ENCODE measurements at places on chromosomes 4 and X. TPM values are rescaled to one million over a fixed set of nuclear protein-coding genes. Genes with fewer than 3 reads are reported as not detected.

DNA sequence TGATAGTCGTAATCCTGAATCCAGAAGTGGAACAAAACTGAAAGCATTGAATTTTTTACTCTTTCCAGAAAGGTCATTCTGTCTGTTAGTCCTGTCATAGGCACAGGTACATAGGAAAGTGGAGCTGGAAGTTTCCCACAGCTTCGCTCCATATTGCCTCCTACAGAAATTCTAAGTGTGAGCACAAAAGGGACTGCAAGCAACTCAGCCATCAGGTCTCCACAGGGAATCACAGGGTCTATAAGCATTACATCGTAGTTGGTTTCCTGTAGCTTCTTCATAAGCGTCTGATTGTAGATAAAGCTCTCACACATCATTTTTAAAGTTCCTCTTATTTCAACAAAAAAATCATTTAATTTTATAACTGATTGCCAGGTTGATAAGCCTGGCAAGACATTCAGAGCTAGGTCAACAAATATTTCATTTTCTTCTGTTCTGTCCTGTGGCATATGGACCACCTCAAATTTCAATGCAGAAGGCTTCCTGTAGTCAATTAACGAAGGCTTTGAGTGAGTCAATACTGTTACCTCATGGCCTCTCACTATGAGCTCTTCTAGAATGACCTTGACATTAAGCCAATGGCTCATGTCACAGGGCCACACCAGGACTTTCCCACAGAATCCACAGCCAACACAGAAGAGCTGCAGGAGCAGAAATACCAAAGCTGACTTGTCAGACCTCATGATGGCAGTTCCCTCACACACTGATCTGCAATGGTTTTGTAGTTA lies at the start of gene UGT2A3:
Gene UGT2A3, minus strand, starts transcription at position 727 of the 728 bp plus-strand sequence. Its CDS starts 44 bp downstream, at position 683.
- no peak for DNase-seq

Gene ARHGAP6
- 3.6 TPM for total RNA-seq

DNA sequence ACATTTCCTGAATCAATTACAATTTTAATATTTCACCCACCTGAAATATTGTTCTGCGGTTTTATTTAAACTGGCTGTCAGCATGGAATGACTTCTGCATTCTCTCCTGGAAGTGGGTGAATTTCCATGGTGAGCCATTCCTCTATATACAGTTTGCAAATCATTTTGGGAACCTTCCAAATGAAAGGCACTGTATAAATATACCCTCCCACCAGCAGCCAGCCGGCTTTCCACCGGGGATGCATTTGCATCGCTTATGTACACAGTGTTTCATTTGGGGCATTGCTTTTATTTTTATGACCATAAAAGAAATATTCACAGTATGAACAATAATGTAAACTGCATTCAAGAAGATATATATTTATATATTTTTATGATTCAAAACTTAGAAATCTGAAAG lies 4.7 kb upstream of the IL1RAPL1 start:
- DNase-seq = no peak

DNA sequence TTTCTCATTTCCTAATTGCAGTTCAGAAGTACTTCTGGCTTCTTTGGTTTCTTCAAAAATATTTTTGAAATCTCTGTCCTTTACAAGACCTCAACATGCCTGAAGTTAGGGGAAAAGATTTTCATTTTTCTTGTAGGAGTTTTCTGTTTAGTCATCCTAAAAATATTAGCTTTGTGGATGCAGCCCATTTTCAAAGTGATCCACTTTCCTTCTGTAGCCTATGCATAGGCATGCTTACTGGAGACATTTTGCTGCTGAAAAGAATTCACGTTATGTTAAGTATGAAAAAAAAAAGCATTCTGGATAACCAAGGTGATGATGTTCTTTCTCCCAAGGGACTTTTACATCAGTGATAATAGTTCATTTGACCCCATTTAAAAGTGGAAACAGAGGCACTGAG lies 245.6 kb downstream of the THOC2 start:
- no peak for DNase-seq

DNA sequence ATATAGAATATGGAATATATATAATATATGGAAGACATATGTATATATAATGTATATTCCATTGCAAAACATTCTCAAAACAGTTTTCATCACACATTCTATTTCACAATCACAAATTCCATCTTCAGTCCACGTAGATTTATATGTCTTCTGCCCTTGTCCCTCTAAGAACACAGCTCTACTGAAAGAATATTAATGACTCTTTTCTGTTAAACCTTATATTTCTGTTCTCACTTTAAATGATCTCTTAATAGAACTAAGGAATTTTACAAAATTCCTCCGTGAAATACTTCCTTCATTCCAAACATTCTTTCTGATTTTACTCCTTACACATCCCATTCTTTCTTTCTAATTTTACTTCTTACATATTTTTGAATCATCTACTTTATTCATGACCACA lies 1043.1 kb upstream of the PABPC4L start:
- DNase-seq = no peak

DNA sequence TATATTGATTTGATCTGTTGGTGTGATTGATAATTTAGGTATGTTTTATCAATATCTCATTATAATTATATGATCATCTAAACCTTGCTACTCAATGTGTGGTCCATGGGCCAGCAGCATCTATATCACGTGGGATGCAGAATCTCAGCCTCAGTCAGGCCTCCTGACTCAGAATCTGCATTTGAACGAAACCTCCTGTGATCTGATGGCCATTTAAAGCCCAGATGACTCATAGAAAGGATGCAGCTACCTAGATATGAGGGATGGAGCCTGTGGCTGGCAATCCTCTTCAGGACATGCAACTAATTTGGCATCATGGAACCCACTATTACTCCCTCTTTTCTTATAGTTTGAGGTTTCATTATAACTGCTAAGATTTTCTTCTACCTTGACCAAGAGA lies 11.3 kb upstream of the CHRNA9 start:
- DNase-seq = no peak

- DNase-seq = no peak
Observed at GRCh38 chrX:79708581-79708980, 306.0 kb upstream of the TBX22 start.

Gene MAGEC1
- not detected for total RNA-seq

DNA sequence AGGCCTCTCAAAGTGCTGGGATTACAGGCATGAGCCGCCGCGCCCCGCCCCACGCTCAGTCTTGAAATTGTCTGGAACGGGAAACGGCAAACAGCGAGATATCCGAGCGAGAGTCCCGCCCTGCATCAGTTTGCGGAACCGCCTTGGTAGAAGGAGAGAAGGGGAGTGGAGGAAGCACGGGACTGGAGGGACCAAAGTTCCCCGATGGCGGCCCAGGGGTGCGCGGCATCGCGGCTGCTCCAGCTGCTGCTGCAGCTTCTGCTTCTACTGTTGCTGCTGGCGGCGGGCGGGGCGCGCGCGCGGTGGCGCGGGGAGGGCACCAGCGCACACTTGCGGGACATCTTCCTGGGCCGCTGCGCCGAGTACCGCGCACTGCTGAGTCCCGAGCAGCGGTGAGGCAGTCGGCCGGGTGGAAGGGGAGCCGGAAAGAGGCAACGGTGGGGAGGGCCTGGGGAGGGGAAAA lies at the start of gene BST1:
Gene BST1, plus strand, starts transcription at position 125 of the 463 bp plus-strand sequence. Its CDS starts 80 bp downstream, at position 205.
- DNase-seq = peak; percentile 43

GRCh38 chrX:132058975-132059374 lies 35.9 kb downstream of the STK26 start:
- no peak for DNase-seq

- no peak for DNase-seq
Observed at GRCh38 chr4:47194036-47194737, 162.8 kb downstream of the GABRB1 start.

DNA sequence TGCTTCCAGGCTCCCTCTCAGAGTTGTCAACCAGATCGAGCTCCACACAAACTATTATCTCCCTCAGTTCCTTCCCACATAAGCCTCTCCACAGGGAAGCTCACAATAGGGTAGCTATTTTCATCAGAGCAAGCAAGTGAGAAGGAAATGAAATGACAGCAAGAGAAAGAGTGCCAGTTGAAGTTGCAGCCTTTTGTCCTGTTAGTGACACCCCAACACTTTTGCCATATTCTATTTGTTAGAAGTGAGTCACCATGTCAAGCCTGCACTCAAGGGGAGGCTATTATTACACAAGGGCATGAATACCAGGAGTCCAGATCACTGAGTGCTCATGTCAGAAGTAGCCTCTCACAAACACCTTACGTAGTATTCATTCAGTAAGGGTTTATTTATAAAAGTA lies 266.3 kb upstream of the NOCT start:
- DNase-seq = no peak
